AG04450 (cell line): ENCODE measurements at places on chromosomes 11 and 22. TPM values are rescaled to one million over a fixed set of nuclear protein-coding genes. Genes with fewer than 3 reads are reported as not detected.
A peak's percentile ranks its signal among the peaks of the same experiment; 100 is the strongest.

SCUBE2 gene
- 0.91 and 1.3 TPM in 2 replicates for polyA plus RNA-seq

DDB1 gene
- 286 and 340 TPM in 2 replicates for polyA plus RNA-seq

DNA sequence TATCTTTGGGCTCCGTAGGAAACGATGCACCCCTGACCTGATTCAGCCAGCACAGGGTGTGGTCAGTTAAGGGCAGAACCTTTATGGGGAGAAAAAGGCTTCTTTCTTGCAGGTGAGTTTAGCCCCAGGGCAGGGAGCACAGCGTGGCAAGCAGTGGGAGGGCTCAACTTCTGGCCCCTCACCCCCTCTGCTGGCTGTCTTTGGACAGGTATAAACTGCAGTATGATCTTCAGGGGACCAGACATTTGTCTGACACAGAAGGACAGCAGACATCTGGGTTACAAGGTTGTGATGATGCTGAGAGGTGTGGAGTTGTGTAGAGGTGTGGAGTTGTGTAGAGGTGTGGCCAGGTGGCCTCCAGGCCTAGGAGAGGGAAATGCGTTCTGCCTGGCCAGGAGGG lies 324.0 kb upstream of the PLET1 start:
- DNase-seq, result no peak

PGA5 gene
- 2.1 and 2.8 TPM in 2 replicates for polyA plus RNA-seq

ST14 gene
- polyA plus RNA-seq, result 0.10 TPM in 1 of 2 replicates, not detected in the other

DNA sequence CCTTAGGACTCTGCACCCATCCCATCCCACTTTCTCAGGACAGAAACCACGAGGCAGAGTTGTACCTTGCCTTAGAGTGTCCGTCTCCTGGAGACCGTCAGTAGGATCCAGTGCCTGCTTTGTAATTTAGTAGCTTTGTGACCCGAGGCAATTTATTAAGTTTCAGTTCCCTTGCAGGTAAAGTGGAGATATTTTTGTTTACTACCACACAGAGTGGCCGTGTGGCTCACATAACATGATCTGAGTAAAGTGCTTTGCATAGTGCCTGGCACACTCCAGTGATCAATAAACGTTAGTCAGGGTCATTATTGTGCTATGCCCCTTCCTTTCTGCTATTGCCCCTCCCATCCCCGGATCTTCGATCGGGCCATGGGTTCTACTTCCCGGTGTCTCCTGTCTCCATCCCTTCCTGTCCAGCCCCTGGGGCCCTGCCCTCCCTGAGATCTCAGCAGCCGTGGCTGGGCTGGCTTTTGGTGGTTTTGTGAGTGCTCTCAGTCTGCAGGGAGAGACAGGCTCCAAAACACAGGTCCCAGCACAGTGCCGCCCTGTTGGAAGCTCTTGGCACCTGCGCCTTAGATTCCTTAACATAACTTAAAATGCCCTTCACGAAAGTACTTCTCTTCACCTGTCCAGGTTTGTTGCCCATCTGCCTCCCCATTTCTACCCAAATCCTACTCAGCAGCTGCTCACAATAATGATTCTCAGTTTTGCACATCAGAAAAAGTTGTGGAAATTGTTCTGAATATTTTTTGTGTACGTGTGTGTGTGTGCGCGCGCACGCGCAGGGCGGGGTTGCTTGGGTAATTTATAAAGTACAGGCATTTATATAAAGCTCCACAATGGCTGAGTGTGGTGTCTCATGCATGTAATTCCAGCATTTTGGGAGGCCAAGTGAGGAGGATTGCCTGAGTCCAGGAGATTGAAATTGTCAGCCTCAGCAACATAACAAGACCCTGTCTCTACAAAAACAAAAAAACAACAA lies 753.7 kb downstream of the NTM start:
- DNase-seq, result no peak

DNA sequence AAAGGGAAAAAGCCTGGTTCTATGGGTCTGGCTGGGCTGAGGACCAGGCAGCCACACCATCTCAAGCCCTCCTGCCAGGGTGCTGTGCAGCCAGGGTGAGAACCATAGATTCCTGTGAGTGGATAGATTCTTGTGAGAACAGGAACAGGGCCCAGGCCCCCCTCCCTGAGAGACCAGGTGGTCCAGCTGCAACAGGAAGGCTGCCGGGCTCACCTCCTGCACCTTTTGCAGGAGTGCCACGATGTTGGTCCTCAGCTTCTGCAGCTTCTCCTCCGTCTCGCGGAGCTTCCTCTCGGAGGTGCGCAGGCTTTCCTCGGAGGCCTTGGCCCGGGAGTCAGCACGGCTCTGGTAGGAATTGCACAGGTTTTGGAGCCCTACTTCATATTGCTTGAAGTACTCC lies 40.8 kb downstream of the MORC2 start:
- no peak for DNase-seq

- DNase-seq, result no peak
Measured at GRCh38 chr22:17074648-17075002, 10.2 kb upstream of the IL17RA start.

GRCh38 chr11:61730240-61730994 lies 22.0 kb upstream of the MYRF start:
- DNase-seq, result no peak

GRCh38 chr22:37501610-37502341 lies 15.6 kb upstream of the MFNG start:
- peak; percentile 59 for DNase-seq

GRCh38 chr22:44743804-44744211 lies 8.6 kb upstream of the ARHGAP8 start:
- peak; percentile 57 for DNase-seq

- DNase-seq, result no peak
Measured at GRCh38 chr11:25327656-25328055, 830.8 kb downstream of the LUZP2 start.
